ENCODE measurements at places on chromosomes 1 and 21.

- no peak for DNase-seq
Measured at GRCh38 chr1:68438310-68438709, 11.4 kb downstream of the RPE65 start.

- no peak for DNase-seq
Measured at GRCh38 chr1:2777424-2778219, 23.9 kb downstream of the TTC34 start.

GRCh38 chr1:119332622-119333021, 36.0 kb upstream of the HAO2 start:
- no peak for DNase-seq

- DNase-seq: peak; percentile 53
Measured at GRCh38 chr1:89540406-89540970, 15.9 kb downstream of the LRRC8B start.

- no peak for DNase-seq
Measured at GRCh38 chr1:3942416-3943122, 42.5 kb upstream of the C1orf174 start.

DNA sequence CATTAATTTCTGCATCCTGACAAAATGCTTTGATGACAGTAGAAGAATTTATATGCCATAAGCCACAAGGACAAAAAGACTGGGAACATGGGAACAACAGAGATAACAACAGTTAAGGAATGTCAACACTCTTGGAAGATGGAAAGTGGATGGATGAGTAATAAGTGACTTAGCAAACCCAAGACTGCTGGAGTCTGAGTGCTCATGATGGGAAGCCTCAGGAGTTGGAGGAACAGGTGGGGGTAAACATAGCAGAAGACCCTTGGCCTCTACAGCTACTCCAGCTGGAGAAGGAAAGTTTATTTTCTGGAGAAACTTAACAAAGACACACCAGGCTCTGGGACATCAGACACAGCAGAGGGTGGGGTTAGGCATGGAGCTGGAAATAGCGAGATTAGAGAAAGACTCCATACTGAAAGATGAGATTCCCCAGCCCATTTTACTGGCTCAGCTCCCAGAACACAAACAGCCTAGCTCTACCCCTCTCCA, 13.6 kb downstream of the G0S2 start:
- DNase-seq: no peak

- no peak for DNase-seq
Measured at GRCh38 chr1:119133987-119134386, 6.5 kb downstream of the WARS2 start.

DNA sequence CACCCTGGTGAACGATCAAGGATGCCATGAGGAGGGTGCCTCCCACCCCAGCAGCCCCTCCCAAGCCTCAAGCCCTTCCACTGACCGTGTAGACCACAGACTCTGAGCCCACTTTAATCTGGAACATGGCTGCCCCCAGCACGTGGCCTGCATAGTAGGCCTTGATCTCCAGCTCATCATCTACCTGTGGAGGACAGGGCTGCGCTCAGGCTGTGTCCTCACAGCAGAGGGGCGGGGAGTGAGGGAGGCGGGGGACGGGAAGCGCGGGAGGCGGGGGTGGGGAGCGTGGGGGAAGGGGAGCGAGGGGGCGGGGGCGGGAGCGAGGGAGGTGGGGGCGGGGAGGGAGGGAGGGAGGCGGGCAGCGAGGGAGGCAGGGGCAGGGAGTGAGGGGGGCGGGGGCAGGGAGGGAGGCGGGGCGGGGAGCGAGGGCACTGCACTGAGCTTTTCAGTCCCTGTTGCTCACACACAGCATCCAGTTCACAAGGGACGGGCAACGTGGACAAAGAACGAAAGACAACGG, 7.1 kb downstream of the PUSL1 start:
- DNase-seq: no peak

- DNase-seq: no peak
Measured at GRCh38 chr1:230752407-230752806, 5.2 kb downstream of the CAPN9 start.

- DNase-seq: no peak
Measured at GRCh38 chr1:33680281-33680840, 183.5 kb upstream of the HMGB4 start.

GRCh38 chr1:184608581-184608980, 146.1 kb downstream of the EDEM3 start:
- DNase-seq: no peak

DNA sequence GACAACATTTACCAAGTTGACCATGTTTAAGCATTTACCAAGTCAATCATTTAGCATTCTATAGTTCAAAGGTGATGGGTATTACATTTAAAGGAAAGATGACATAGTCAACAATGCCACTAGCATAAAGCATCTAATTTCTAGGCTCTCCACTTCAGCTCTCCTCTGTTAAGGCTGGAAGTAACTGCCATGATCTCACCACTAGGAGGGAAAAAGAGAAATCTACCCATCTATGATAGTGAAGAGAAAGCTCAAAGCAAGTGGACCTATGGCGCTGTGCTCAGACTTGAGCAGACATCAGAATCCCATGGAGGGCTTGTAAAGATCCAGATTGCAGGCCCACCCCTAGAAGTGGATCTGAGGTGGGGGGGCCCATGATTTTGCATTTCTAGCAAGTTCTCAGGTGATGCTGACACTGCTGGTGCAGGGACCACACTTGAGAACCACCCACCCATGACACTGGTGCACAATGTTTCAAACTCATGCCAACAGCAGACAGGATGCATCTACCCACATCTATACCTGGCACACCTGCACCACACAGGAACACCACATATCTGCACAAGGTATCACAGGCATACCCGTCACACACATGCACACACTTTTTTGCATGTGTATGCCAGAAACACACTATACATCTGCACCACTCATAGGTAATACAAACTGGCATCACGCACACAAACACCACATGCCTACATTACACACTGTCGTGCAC, 392.9 kb upstream of the RUNX1 start:
- no peak for DNase-seq

DNA sequence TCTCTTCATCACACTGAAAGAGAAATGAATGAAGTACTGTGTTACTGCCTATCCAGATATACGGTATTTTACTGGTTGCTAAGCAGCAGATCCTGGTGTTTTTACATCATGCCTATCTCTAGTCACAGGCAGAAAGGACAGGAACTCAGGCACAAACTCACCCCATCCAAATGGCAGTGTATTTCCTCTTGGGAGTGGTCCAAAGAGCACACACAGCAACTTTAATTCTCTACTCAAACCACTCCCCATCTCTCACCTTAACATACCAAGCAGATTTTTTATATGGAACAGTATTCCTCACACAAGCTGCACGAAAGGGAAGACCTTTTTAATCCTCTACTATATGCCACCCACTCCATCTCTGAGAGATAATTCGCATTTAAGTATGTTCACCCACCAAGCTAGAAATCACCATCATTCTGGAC, 27.3 kb downstream of the EIF4G3 start:
- DNase-seq: no peak

DNA sequence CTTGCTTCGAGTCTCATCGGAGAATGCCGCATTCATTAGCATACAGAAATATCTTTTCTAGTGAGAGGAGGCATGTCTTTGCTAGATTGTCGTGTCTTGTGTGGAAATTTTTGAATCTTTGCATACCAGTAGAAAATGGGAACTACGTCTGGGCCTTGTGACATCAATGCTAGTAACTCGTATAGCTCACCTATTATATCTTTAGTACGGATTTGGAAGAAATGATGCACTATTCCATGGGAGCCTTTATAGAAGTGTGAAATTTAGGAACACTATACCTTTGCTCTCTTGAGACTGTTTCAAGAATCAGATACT, 835 bp downstream of the UHMK1 start:
- no peak for DNase-seq

DNA sequence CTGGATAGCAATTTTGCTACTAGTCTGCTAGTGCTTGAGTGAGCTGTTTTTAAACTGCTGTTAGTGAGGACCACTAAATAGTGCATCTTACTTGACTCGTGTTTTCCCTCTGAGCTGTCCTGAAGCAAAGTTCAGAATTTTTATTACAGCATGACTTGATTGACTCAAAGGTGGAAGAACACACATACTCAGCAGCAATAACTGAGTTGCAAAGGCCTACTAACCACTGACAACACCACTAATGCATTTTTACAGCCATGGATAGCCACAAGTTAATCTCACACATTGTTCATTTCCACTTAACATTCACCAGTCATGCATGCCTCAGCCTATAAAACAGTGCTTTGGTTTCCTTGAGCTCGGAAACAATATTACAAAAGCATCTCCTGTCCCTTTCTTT, 148.7 kb downstream of the RUNX1 start:
- DNase-seq: no peak

DNA sequence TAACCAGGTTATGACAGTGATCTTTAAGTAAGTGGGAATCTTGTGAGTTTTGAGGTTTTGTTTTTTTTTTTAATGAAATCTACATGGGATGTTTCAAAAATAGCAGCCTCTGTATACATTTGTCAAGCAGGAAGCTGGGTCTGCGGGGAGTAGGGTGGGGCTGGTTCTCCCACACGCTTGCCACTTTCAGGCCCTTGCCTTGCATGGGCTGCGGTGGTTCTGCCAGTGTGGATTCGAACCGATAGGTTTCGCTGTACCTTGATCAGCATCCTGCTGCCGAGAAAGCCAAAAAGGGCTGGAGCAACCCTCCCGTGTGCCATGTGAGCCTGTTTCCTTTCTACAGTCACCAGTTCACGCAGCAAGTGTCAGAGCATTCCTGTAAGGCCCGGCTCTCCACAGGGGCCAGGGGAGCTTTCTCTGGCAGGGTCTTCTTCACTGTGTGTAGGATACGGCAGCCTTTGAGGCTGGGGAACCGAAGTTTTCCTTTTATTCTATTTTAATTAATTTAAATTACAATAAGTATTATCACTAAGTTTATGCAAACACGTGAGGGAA, 79.2 kb upstream of the SAMD11 start:
- DNase-seq: peak; percentile 41

DNA sequence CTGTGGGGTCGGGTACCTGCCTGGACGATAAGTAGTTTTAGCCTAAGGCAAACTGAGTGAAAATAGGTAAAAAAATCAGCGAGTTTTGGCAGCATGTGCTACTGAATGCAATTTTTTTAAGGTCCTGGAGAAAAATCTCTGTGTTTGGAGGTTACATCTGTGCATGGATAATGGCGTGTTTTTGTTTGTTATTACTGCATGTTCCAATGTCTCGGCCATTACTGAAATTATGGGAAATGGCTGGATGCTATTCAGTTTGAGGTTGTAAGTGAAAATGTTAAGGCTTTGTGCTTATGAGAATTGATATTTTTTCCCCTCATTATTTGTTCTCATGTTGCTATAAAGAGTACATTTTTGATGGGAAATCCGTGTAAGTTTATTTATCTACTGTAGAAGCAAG, 441.7 kb downstream of the PRDM2 start:
- DNase-seq: no peak
